ENCODE measurements at places on chromosomes 12 and 14. TPM values are rescaled to one million over a fixed set of nuclear protein-coding genes. Genes with fewer than 3 reads are reported as not detected.
A peak's percentile ranks its signal among the peaks of the same experiment; 100 is the strongest.

- no peaks in the 10 kb centered on the region for H3K36me3 ChIP-seq
- H3K27ac ChIP-seq, result no peak overlapping the region
- H3K27me3 ChIP-seq, result no peaks in the 10 kb centered on the region
- peak; percentile 6 for DNase-seq
- no peak overlapping the region for H3K4me3 ChIP-seq
- no peaks in the 10 kb centered on the region for H3K4me1 ChIP-seq
Measured at GRCh38 chr12:7304456-7304855, 584 bp downstream of the ACSM4 start.

SMARCC2 gene
- 57.3 TPM for total RNA-seq

SOAT2 gene
- not detected for total RNA-seq

GRCh38 chr12:59158066-59158465, 237.8 kb upstream of the LRIG3 start:
- DNase-seq, result no peak
- H3K36me3 ChIP-seq, result no peaks in the 10 kb centered on the region
- no peak overlapping the region for H3K4me3 ChIP-seq
- no peaks in the 10 kb centered on the region for H3K27me3 ChIP-seq

GRCh38 chr12:79454338-79454843, 236.4 kb downstream of the PAWR start:
- DNase-seq, result no peak
- H3K36me3 ChIP-seq, result no peaks in the 10 kb centered on the region
- no peak overlapping the region for H3K27ac ChIP-seq
- no peak overlapping the region for H3K4me3 ChIP-seq
- H3K4me1 ChIP-seq, result no peaks in the 10 kb centered on the region

DNA sequence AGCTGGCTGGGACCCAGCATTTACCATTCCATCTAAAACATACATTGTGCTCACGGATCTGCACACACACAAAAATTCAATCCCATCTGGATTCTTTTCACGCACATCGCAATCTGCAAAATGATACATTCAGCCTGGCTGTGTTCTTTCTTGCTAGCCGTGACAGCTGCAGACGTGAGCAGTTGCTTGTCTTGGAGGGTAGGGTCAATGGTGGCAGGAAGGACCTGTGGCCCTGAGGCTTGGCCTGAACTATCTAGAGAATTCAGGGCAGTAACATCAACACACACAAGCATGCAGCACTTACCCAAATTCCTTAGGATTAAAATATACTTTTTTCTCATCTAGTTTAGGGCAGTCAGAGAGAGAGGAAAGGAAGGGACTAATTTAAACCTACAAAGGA, 72.0 kb downstream of the DICER1 start:
- no peak overlapping the region for H3K4me3 ChIP-seq
- peak; percentile 66 for DNase-seq
- H3K4me1 ChIP-seq, result peaks cover 18% of the 10 kb centered on the region
- no peaks in the 10 kb centered on the region for H3K27me3 ChIP-seq
- peaks cover 30% of the 10 kb centered on the region for H3K36me3 ChIP-seq
- peak overlapping the region; percentile 5 for H3K27ac ChIP-seq

- peaks cover 25% of the 10 kb centered on the region for H3K4me1 ChIP-seq
- H3K27ac ChIP-seq, result no peak overlapping the region
- no peak for DNase-seq
- no peaks in the 10 kb centered on the region for H3K27me3 ChIP-seq
- no peak overlapping the region for H3K4me3 ChIP-seq
- peaks cover 41% of the 10 kb centered on the region for H3K36me3 ChIP-seq
Measured at GRCh38 chr12:124458992-124459851, 108.2 kb downstream of the NCOR2 start.

SMARCD1 gene
- 79.7 TPM for total RNA-seq

DNA sequence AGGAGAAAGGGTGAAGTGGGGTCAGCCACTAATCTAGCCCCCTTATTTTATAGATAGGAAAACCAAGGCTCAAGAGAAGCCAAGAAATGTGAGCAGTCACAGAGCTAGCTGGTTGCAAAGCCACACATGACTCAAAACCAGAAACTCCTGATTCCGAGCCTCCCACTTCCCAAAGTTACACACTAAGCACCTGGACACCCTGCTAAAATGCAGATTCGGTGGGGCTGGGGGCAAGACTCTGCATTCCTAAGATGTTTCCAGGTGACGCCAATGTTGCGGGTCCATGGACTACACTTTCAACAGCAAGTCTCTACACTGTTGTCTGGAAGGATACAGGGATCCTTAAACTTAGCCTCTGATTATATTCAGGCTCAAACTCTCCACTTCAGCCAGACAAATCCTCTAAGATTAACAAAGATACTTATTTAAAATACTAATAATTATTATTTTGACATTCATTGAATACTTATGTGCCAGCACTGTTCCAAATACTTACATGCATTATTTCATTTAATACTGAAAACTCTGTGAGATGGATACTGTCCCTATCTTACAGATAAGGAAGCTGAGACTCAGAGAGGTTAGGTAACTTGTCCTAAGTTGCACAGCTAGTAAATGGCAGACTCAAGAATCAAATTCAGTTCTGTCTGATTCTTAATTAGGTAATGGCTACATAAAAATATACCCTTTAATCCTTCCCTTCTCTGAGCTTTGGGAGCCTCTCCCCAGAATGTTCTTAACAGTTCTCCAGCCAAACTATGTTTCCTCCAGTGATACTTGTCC, 81.4 kb downstream of the CRACR2A start:
- no peaks in the 10 kb centered on the region for H3K27me3 ChIP-seq
- DNase-seq, result no peak
- no peak overlapping the region for H3K27ac ChIP-seq
- H3K4me3 ChIP-seq, result no peak overlapping the region

LTBP2 gene
- 0.84 TPM for total RNA-seq

P2RX7 gene
- total RNA-seq, result 1.3 TPM

GRCh38 chr14:21874167-21874566, 200.5 kb upstream of the OR4E1 start:
- H3K4me3 ChIP-seq, result no peak overlapping the region
- peaks cover 3% of the 10 kb centered on the region for H3K27me3 ChIP-seq
- no peak overlapping the region for H3K27ac ChIP-seq
- DNase-seq, result no peak

- H3K27ac ChIP-seq, result no peak overlapping the region
- no peaks in the 10 kb centered on the region for H3K27me3 ChIP-seq
- no peaks in the 10 kb centered on the region for H3K4me1 ChIP-seq
- H3K36me3 ChIP-seq, result no peaks in the 10 kb centered on the region
- no peak for DNase-seq
Measured at GRCh38 chr12:94863321-94864035, 140.0 kb downstream of the NDUFA12 start.

- H3K27ac ChIP-seq, result no peak overlapping the region
- no peaks in the 10 kb centered on the region for H3K4me1 ChIP-seq
- no peak overlapping the region for H3K4me3 ChIP-seq
- no peak for DNase-seq
- H3K27me3 ChIP-seq, result peaks cover 4% of the 10 kb centered on the region
- no peaks in the 10 kb centered on the region for H3K36me3 ChIP-seq
Measured at GRCh38 chr12:44889162-44889561, 13.0 kb upstream of the NELL2 start.

GRCh38 chr14:24051176-24051788, 527 bp upstream of the CARMIL3 start:
- H3K27ac ChIP-seq, result no peak overlapping the region
- no peaks in the 10 kb centered on the region for H3K27me3 ChIP-seq
- no peak for DNase-seq

UBE2N gene
- 210 TPM for total RNA-seq

Measured in SJCRH30 (cell line).